ENCODE measurements at places on chromosomes 12 and 14. TPM values are rescaled to one million over a fixed set of nuclear protein-coding genes. Genes with fewer than 3 reads are reported as not detected.

The PTPRB gene
- not detected for total RNA-seq

The RERG gene
- not detected for total RNA-seq

The DDX23 gene
- total RNA-seq: 81.5 TPM

The SYNDIG1L gene
- not detected for total RNA-seq

The PRPF40B gene
- 5.0 TPM for total RNA-seq

The KIF26A gene
- total RNA-seq: not detected

The A2M gene
- 2,807 TPM for total RNA-seq

The INHBC gene
- total RNA-seq: 1.5 TPM

The CAPZA3 gene
- not detected for total RNA-seq

The KLC1 gene
- total RNA-seq: 63.5 TPM

Data from HepG2 (cell line).